ENCODE measurements at places on chromosomes 2 and 18. TPM values are rescaled to one million over a fixed set of nuclear protein-coding genes. Genes with fewer than 3 reads are reported as not detected.
A peak's percentile ranks its signal among the peaks of the same experiment; 100 is the strongest.

SRD5A2 gene
- not detected for total RNA-seq

ADRA2B gene
- not detected for total RNA-seq

DNA sequence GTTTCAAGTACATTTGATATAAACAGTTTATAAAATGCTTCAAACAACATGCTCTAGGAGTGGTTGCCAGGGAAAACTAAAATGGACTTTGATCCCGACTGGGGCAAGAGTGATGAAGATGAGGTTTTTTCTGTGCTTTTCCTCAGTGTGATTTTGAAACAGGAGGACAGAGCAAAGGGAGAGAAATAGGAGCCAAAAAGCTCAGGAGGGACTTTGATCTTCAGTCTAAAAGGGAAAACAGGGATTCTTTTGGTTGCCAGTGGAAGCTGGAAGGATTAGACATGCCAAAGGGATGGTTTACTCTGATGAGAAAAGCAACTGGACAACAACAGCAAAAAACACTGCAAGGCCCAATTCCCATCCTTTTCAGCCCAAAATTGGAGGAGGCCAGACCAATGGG, 95.5 kb downstream of the LTBP1 start:
- no peak for DNase-seq

AKAIN1 gene
- not detected for total RNA-seq

DNA sequence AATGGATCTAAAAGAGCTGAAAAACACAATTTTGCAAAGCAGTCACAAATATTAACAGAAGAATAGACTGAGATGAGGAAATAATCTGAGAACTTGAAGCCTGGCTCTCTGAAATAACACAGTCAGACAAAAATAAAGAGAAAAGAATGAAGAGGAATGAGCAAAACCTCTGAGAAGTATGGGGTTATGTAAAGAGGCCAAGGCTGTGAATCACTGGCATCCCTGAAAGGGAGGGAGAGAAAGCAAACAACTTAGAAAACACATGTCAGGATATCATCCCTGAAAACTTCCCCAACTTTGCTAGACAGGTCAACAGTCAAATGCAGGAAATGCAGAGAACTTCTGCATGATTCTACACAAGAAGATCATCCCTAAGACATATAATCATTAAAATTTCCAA, 73.5 kb upstream of the LHCGR start:
- DNase-seq = no peak

TUBA4B gene
- not detected for total RNA-seq

DNA sequence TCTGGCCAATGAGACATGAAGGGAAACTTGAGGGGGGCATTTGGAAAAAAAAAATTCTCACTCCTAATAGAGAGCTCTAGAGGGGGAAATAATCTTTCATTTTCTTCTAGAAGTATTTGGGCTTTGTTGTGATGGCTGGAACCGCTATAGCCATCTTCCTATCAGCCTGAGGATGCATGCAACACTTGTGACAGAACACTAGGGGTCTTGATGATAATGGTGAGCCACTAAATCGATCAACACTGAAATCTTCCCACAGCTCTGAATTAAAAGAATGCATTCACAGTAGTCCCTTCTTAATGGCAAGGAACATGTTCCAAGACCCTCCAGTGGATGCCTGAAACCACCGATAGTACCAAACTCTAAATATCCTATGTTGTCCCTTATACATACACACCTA, 325.3 kb downstream of the LNPK start:
- no peak for DNase-seq

- no peak for DNase-seq
Observed at GRCh38 chr2:142650601-142651000, 226.9 kb upstream of the KYNU start.

GRCh38 chr2:42046819-42047487, 868 bp upstream of the PKDCC start:
- DNase-seq = no peak

- no peak for DNase-seq
Observed at GRCh38 chr2:239853706-239854327, 171.3 kb downstream of the NDUFA10 start.

GRCh38 chr2:68791914-68792313, 57.3 kb downstream of the ARHGAP25 start:
- peak; percentile 25 for DNase-seq

- DNase-seq = no peak
Observed at GRCh38 chr18:79221136-79221535, 151.9 kb downstream of the ATP9B start.

GRCh38 chr2:109256111-109256510, 127.1 kb downstream of the SH3RF3 start:
- DNase-seq = no peak

- no peak for DNase-seq
Observed at GRCh38 chr18:2360861-2361260, 210.4 kb downstream of the METTL4 start.

LIPG gene
- total RNA-seq = 0.43 TPM

ALK gene
- 0.06 TPM for total RNA-seq

CPLX4 gene
- total RNA-seq = not detected

GRCh38 chr2:19933351-19933981, 31.7 kb upstream of the TTC32 start:
- DNase-seq = peak; percentile 79

- DNase-seq = peak; percentile 97
Observed at GRCh38 chr2:207487650-207488311, 42.0 kb upstream of the CREB1 start.

DNA sequence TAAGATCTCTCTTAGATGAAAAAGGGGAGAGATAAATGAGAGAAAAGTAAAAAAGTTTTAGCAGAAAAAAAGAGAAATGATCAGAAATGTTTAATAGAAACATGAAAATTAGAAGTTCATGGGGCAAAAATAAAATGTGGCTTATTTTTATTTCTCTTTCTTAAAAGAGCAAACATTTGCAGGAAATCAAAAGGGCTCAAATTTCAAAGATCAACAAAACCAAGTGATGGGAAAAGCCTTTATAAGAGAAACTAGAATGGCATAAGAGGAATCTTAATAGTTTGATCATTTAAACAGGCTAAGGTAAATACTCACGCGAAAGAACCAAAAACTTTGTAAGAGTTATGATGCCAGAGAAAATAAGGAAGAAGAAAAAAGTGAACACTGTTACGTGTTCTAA, 23.3 kb upstream of the DAW1 start:
- DNase-seq = no peak

DNA sequence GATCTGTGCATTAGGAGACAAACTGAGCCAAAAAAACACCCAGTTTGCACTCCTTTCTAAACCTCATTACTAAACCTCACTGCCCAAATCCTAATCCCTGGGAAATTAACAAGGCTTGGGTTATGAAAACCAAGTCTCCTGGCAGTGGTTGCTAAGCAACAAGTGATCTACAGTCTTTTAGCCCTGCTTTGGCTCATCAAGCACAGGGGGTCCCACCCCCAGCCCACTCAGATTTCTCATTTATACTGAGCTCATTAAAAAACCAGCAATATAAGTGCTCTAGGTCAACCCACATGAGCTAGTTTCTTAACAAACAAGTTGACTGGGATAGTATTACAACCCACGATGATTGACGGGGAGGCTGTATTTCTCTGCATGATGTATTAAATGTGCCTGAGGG, 18.4 kb downstream of the DNER start:
- no peak for DNase-seq
